ENCODE measurements at places on chromosomes 1 and 21.
A peak's percentile ranks its signal among the peaks of the same experiment; 100 is the strongest.

- DNase-seq: no peak
Measured at GRCh38 chr1:60916906-60917305, 165.5 kb upstream of the NFIA start.

- DNase-seq: peak; percentile 83
Measured at GRCh38 chr1:201085902-201086735, 26.1 kb downstream of the CACNA1S start.

DNA sequence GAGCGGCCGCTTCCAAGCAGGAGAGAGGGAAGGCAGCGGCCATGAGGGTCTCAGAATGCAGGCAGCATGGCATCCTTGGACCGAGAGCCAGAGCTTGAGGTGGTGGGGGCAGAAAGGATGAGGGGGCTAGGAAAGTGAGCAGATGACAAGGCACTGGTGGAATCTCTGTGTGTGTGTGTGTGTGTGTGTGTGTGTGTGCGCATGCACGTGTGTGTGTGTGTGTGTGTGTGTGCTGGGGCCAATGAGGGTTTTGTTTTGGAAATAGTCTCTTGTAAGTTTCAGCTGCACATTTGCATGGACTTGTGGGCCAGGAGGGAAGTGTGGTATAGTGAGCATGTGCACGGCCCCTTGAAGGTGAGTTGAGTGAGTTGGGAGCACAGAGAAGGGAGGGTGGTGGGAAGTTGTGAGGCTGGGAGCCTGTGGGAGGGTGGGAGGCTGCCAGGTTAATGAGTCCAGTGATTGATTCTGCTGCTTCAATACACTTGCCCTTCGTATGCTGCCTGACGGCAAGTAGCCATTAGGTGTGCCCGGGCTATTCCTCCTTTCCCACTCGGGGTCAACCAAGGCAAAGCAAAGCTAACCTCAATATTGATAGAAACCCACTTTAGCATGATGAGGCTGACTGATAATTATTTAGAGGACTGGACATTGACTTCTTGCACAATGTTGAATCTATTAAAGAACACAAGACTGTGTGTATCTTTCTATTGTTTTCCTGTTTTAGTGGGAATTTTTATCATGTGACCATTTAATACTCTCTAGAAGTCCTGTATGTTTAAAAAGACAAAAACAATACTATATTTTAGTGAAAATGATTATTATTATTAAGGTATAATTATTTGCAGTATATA, 80.3 kb downstream of the PROX1 start:
- no peak for DNase-seq

DNA sequence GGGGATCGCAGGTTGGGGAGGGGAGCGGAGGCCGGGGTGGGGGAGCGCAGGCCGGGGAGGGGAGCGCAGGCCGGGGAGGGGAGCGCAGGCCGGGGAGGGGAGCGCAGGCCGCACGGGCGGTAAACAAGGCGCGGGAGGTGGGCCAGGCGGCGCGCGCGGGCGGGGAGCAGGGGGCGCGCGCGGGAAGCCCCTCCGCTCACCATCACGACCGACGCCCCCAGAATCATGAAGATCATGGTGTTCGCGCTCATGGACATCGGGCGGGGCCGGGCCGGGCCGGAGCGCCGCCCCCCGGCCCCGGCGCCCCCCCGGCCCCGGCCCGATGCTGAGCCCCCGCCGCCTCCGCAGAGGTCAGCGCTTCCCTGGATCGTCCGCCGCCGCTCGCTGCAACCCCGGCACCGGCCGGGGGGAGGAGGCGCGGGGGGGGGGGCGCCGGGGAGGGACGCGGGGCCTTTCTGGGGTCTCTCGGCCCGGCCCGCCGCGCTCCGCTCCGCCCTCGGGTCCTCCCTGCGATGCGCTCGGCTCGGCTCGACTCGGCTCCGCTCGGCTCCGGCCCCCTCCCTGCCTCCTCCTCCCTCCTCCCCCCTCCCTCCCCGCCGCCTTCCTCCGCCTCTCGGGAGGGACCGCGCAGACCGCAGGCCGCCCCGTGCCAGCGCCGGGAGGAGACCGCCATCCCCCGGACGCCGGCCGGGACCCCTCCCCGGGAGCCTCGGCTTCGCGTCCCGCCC, at the start of gene TMEM240:
TMEM240 (minus strand) TSS at position 535 of the 728 bp plus-strand sequence; CDS start at position 257, 278 bp downstream.
- DNase-seq: no peak

GRCh38 chr1:85607126-85607920, 26.8 kb downstream of the CCN1 start:
- DNase-seq: peak; percentile 93
